ENCODE measurements at places on chromosomes 2 and 18. TPM values are rescaled to one million over a fixed set of nuclear protein-coding genes. Genes with fewer than 3 reads are reported as not detected.

DNA sequence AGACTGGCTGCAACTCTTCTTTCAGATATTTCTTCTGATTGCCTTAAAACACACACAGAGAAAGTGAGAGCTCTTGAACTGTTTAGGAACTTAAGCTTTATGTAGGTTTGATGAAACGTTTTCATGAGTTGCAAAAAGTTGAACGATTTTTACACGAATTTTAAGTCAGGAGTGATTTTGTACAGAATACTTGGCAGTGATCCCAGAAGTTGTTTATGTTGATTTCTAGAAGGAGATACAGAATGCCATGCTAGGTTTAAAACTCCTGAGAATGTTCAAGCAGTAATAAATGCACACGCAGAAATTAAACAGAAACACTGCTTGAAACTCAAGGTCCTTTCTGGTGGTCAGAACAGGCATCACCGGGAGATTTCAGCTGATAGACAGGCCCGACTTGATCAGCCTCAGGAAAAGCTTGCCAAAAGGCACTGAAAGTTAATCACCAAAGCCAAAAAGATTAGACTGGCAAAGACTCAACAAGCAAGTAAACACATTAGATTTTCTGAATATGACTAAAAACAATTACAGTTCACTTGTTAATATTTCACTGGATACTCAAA lies 123.1 kb downstream of the SOCS6 start:
- H3K27ac ChIP-seq = no peak overlapping the region
- no peaks in the 10 kb centered on the region for H3K4me1 ChIP-seq
- H3K36me3 ChIP-seq = no peaks in the 10 kb centered on the region
- no peak for DNase-seq

- no peaks in the 10 kb centered on the region for H3K27me3 ChIP-seq
- no peak overlapping the region for H3K4me3 ChIP-seq
- no peaks in the 10 kb centered on the region for H3K36me3 ChIP-seq
- no peak overlapping the region for H3K27ac ChIP-seq
- DNase-seq = no peak
Observed at GRCh38 chr2:8488001-8488738, 193.7 kb upstream of the ID2 start.

DNA sequence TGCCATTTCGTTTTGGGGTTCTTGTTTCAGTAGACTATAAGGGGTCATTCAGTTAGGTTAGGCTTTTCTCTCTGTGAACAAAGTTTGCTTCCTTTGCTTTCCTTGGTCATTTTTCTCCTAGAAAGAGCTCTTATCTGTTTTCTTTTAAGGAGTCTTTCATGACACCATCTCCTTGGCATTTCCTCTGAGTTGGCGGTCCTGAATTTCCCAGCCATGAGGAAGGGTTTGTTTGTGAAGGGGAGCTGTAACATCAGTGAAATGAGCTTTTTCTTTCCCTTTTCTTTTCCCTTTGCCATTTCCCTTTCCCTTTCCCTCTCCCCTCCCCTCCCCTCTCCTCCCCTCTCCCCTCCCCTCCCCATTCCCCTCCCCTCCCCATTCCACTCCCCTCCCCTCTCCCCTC lies 61.7 kb downstream of the MAP4K4 start:
- no peak overlapping the region for H3K27ac ChIP-seq
- H3K4me3 ChIP-seq = no peak overlapping the region
- no peaks in the 10 kb centered on the region for H3K27me3 ChIP-seq
- H3K36me3 ChIP-seq = no peaks in the 10 kb centered on the region
- H3K4me1 ChIP-seq = no peaks in the 10 kb centered on the region

- no peak overlapping the region for H3K27ac ChIP-seq
- H3K4me3 ChIP-seq = peak overlapping the region; percentile 24
- no peaks in the 10 kb centered on the region for H3K36me3 ChIP-seq
- no peak for DNase-seq
- H3K4me1 ChIP-seq = peaks cover 4% of the 10 kb centered on the region
Observed at GRCh38 chr18:12287131-12287681, 20.8 kb upstream of the TUBB6 start.

DNA sequence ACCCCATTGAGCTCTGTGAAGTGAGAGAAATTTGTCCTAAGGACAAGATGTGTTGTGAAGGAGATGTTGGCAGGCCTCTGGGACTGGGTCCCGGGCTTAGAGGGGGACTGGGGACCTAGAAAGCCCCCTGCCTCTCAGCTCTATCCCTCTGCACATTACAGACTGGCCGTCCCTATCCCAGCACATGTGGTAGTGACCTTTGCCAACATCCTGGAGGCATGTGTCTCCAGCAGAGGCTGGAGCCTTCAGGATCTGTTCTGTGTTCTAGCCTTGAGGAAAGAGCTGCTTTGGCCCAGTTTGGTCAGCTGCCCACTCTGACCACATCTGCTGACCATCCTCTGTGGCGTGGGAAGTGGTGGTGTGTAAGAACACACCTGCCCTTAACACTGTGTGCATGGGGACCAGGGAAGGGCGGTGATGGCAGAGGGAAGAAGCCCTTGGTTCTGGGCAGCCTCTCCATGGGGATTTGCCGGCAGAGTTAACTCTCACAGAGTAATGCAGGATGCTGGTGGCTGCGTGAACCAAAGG lies 33.4 kb downstream of the NCK2 start:
- no peaks in the 10 kb centered on the region for H3K4me1 ChIP-seq
- H3K36me3 ChIP-seq = no peaks in the 10 kb centered on the region
- H3K27me3 ChIP-seq = no peaks in the 10 kb centered on the region
- no peak overlapping the region for H3K27ac ChIP-seq
- no peak overlapping the region for H3K4me3 ChIP-seq
- no peak for DNase-seq

- no peak overlapping the region for H3K4me3 ChIP-seq
- H3K4me1 ChIP-seq = no peaks in the 10 kb centered on the region
- H3K27ac ChIP-seq = no peak overlapping the region
- no peaks in the 10 kb centered on the region for H3K27me3 ChIP-seq
- DNase-seq = no peak
Observed at GRCh38 chr18:76488190-76488589, 6.9 kb downstream of the ZNF516 start.

DNA sequence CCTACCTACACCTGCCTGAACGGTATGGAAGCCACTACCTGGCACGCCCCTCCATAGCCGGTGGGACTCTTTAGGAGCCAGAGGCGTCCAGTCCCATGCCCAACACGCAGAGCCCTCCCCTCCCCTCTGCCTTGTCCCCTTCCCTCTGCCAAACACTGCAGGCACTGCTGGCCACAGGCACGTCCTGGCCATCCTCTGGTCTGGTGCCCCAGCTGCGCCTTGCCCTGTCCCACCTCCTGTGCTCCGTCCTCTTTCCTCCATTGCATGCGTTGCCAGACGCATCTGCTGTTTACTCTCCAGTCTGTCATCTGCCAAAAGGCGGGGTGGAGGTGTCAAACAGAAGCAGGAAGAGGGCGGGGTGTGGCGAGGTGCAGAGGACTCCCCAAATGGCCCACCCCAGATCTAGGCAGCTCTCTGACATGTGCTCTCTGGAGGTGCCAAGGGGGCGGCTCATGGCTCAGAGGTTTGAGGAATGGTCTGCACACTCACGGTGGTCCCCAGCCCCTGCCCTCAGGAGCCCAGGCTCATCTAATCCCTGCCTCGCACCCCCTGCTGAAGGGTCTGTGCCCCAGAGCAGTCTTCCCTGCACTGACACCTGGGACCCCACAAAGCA lies 45.1 kb downstream of the HS6ST1 start:
- no peak overlapping the region for H3K4me3 ChIP-seq
- H3K4me1 ChIP-seq = no peaks in the 10 kb centered on the region
- H3K36me3 ChIP-seq = no peaks in the 10 kb centered on the region
- no peak overlapping the region for H3K27ac ChIP-seq

- no peaks in the 10 kb centered on the region for H3K36me3 ChIP-seq
- DNase-seq = no peak
- no peak overlapping the region for H3K4me3 ChIP-seq
- H3K4me1 ChIP-seq = peaks cover 5% of the 10 kb centered on the region
- peak overlapping the region; percentile 53 for H3K27ac ChIP-seq
Observed at GRCh38 chr18:2970772-2971659, 41.9 kb downstream of the LPIN2 start.

- H3K36me3 ChIP-seq = no peaks in the 10 kb centered on the region
- H3K4me1 ChIP-seq = no peaks in the 10 kb centered on the region
- no peak for DNase-seq
- no peaks in the 10 kb centered on the region for H3K27me3 ChIP-seq
Observed at GRCh38 chr2:105087273-105087672, 49.4 kb downstream of the MRPS9 start.

- H3K36me3 ChIP-seq = no peaks in the 10 kb centered on the region
- no peak overlapping the region for H3K4me3 ChIP-seq
- H3K27me3 ChIP-seq = no peaks in the 10 kb centered on the region
- DNase-seq = no peak
- no peak overlapping the region for H3K27ac ChIP-seq
Observed at GRCh38 chr2:42823744-42824453, 31.5 kb upstream of the HAAO start.

DNA sequence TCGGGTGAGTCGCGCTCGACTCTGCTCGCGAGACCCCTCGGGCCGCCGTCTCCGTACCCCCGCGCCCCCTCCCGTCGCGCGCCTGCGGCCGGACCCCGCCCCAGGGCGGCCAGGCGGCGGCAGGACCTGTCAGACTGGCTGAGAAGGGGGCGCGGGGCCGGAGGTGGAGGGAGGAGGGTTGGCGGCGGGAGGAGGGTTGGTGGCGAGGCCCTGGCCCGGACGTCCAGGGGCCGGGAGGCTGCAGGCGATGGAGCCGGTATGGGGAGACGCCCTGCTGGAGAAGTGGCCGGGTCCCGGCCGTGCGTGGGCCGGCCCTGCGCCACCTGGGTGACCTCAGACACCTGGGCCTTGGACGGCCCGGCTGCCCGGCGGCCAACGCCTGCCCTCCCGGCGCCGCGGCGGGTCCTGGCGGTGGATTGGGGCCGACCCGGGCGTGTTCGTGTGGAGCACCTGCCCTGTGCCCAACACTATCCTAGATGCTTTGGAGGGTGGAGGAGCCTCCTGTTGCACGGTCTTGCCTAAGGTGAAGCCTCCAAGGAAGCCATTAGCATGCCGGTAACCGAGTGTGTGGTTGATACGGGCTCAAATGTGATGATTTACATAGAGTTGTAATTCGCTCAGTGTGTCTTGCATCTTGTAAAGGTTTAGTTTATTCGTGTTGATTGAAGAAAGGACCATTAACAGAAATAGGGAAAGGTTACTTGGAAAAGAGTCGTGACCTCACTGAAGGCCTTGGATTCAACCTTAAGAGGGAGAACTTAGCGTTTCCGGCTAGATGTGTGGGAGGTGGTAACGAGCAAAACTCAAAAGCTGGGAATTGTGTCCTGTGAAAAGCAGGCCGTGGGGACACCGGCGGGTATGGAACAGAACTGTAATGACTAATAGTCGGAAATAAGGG lies 550 bp downstream of the MYL12B start:
- peaks cover 19% of the 10 kb centered on the region for H3K4me1 ChIP-seq
- DNase-seq = peak; percentile 41
- H3K27me3 ChIP-seq = no peaks in the 10 kb centered on the region
- peak overlapping the region; percentile 90 for H3K27ac ChIP-seq

- no peaks in the 10 kb centered on the region for H3K4me1 ChIP-seq
- DNase-seq = no peak
- no peaks in the 10 kb centered on the region for H3K27me3 ChIP-seq
- no peak overlapping the region for H3K27ac ChIP-seq
Observed at GRCh38 chr2:34784701-34785100, 1185.6 kb upstream of the FAM98A start.

DNA sequence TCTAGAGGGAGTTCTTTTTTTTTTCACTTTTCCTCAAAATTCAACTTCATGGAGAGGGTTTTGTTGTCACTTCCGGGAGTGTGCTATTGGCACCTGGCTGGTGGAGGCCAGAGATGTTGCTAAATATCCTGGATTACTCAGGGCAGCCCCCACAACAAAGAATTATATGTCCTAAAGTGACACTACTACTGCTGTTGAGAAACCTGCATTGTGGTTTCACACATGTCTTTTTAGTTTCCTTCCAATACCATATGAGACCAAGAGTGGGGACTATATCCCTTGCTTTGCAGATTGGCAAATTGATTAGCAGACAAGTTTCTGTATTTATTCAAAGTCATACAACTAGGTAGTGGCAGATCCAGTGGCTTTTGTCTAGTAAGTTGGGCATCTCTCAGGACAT lies 826.8 kb downstream of the TRIB2 start:
- H3K27ac ChIP-seq = no peak overlapping the region
- no peaks in the 10 kb centered on the region for H3K27me3 ChIP-seq
- H3K36me3 ChIP-seq = no peaks in the 10 kb centered on the region

- DNase-seq = no peak
- no peak overlapping the region for H3K27ac ChIP-seq
- H3K4me3 ChIP-seq = no peak overlapping the region
- no peaks in the 10 kb centered on the region for H3K36me3 ChIP-seq
Observed at GRCh38 chr2:237601453-237602116, 11.1 kb upstream of the RAB17 start.

- no peaks in the 10 kb centered on the region for H3K4me1 ChIP-seq
- no peak overlapping the region for H3K4me3 ChIP-seq
- H3K27me3 ChIP-seq = no peaks in the 10 kb centered on the region
- no peak overlapping the region for H3K27ac ChIP-seq
- no peak for DNase-seq
Observed at GRCh38 chr2:96687266-96687665, 44.7 kb downstream of the FER1L5 start.

- DNase-seq = no peak
- no peaks in the 10 kb centered on the region for H3K27me3 ChIP-seq
- H3K4me1 ChIP-seq = no peaks in the 10 kb centered on the region
- H3K27ac ChIP-seq = no peak overlapping the region
Observed at GRCh38 chr18:68699043-68699442, 15.9 kb downstream of the TMX3 start.

- H3K4me1 ChIP-seq = no peaks in the 10 kb centered on the region
- H3K27ac ChIP-seq = no peak overlapping the region
- H3K4me3 ChIP-seq = no peak overlapping the region
- DNase-seq = peak; percentile 53
- H3K27me3 ChIP-seq = no peaks in the 10 kb centered on the region
- H3K36me3 ChIP-seq = no peaks in the 10 kb centered on the region
Observed at GRCh38 chr2:229133155-229133772, 137.8 kb downstream of the PID1 start.

DNA sequence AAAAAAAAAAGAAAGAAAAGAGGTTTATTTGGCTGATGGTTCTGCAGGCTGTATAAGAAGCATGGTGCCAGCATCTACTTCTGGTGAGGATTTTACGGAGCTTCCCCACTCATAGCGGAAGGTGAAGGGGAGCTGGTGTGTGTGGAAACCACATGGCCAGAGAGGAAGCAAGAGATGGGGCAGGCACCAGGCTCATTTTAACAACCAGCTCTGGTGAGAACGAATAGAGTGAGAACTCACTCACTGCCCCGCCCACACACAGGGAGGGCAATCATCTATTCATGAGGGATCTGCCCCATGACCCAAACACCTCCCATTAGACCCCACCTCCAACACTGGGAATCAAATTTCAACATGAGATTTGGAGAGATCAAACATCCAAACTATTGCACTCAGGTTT lies 68.5 kb downstream of the MOGAT1 start:
- H3K27me3 ChIP-seq = no peaks in the 10 kb centered on the region
- H3K36me3 ChIP-seq = no peaks in the 10 kb centered on the region
- no peak overlapping the region for H3K4me3 ChIP-seq
- H3K4me1 ChIP-seq = no peaks in the 10 kb centered on the region

FAM161A gene
- total RNA-seq = 0.80 TPM

CSRNP3 gene
- 2.0 TPM for total RNA-seq

LINC00305 gene
- not detected for total RNA-seq

ASXL3 gene
- total RNA-seq = 0.59 TPM

NCKAP5 gene
- 2.9 TPM for total RNA-seq

MAP3K19 gene
- not detected for total RNA-seq

All from colonic mucosa (tissue), 4 donors.